ENCODE measurements at places on chromosomes 12 and 14.
A peak's percentile ranks its signal among the peaks of the same experiment; 100 is the strongest.

DNA sequence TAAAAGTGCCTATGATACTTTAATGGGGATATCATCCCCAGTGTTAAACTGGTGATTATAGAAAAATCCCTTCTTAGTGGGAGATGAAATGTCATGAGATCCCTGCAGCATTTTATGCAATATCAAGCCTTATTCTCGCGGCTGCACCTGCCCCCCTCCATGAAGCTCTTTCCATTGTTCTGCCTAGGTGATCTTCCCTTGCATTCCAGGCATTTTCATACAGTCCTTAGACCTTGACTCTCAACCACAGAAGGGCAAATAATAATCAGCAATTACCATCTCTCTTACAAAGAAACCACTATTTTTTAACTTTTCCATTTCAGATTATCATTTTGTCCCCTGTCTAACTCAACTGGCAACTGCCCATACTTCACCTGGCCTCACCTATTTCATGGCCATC is 352.3 kb downstream of the NELL2 start:
- DNase-seq, result no peak

DNA sequence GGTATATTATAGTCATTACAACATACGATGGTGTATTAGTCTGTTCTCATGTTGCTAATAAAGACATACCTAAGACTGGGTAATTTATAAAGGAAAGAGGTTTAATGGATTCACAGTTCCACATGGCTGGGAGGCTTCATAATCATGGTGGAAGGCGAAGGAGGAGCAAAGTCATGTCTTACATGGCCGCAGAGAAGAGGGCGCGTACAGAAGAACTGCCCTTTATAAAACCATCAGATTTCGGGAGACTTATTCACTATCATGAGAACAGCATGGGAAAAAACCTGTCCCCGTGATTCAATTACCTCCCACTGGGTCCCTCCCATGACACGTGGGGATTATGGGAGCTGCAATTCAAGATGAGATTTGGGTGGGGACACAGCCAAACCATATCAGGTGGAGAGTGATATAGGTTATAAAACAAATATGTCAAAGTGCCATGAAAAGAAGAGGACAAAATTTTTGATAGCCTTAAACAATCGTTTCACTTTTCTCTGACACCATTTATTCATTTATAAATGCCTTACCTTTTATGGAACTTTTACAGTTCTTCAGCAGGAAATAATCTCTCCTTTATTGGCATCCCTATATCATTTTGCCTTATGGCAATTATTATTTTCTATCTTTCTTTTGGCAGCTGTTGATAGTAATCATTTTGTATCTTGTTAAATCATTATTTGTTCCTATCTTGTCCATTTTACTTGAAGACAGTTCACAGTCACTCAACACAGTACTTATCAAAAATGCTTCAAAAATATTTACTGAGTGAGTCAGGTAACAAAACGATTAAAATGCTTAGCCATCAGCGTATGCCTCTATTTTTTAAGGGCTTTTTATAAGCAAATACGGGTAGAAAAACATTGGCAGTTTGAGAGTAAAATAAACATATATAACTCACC is 196.0 kb downstream of the RAD51B start:
- no peak for DNase-seq

- no peak for DNase-seq
These were observed 4.8 kb downstream of the LRP1 start for GRCh38 chr12:57133013-57133569.

DNA sequence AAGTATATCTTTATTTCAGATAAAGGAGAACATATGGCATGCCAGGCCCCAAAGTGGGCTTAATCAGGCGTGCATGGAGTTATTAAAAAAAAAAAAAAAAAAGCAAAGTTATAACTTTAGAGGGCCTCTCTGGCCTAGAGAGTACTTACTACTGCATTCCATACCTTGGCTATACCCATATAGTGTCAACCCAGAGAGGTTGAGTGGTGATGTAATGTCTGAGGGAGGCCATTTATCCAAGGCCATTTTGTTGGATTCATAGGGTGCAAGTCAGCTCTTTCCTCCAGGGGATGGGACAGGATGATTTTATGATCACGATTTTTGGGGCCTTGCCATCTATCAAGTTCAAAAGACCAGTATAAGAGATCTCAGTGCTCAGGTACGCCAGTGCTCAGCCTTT is 66.4 kb downstream of the DCAF5 start:
- DNase-seq, result no peak

- no peak for DNase-seq
These were observed 4.2 kb downstream of the OR10G3 start for GRCh38 chr14:21575661-21576060.

- DNase-seq, result no peak
These were observed 75.5 kb upstream of the CISTR start for GRCh38 chr12:53827306-53827705.

GRCh38 chr14:89227496-89227836 is 189.6 kb downstream of the FOXN3 start:
- DNase-seq, result no peak

DNA sequence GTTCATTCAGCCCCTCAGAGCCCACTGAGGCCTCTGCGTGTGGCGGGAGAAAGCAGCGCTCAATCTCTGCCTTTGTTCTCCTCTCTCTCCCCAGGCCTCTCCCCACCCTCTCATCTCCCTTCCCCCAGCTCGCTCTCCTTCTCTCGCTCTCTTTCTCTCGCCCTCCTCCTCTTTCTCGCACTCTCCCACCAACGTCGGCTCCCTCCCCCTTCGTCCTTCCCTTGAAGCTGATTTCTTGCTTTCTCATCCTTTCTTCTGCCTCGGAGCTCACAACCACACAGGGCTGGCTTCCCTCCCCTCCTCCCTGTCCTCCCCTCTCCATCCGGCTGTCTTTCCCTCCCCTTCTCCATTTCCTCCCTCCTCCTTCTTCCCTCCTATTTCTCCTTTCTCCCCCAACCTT is 96.4 kb downstream of the LRRC74A start:
- DNase-seq, result no peak

GRCh38 chr14:95260537-95261361 is 59.0 kb downstream of the CLMN start:
- no peak for DNase-seq

DNA sequence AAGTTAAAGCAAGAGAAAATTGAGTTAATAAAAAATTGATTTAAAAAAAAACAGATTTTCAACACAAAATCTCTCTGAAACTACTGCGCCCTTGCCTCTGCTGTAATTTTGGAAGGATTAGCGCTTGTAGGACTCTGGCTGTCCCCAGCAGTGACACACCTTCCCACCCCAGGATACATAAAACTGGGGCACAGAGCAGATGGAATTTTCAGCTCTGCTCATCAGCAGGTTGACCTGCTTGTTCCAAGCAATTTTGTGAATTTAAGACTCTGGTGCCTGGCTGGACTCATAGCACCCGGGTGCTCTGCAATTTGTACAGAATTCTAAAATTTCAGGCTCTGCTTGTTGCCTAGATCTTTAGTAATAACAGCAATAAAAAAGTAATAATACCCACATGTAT is 257.8 kb upstream of the GARIN6 start:
- no peak for DNase-seq

DNA sequence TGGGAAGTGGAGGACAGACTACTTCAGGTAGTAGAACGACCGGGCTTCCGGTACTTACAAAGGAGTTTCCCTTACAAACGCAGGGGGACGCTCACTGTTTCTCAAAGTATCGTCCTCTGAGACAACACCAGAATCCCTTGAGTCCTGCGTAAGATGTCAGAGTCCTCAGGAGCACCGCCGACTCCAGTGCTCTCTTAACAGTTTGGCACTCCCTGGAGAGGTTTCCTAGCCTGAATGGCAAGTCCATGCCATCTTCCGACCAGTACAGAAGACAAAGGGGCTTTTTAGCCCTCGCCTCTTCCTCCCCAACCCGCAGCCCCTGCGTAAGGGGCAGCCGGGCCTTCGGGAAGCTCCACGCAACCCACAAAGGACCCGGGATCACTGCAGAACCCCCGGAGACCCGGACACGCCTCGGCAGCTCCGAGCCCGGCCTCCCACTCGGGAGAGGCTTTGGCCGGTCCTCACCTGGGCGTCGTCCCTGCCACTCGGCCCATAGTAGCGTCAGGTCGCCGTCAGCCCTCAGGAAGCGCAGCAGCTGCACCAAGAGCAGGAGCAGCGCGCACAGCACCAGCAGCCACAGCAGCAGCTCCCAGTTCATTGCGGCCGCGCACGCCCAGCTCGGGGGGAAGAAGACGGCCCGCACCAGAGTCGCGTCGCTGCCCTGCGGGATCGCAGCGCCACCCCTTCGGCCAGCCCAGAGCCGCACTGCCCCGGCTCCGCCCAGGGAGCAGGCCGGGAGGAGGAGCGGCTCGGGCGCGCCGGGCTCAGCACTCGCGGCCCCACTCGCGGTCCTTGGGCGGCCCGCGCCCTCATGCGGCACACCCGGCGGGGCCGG is at the start of gene DHRS7:
Gene DHRS7, minus strand, starts transcription at position 687 of the 835 bp plus-strand sequence. Its CDS starts 89 bp downstream, at position 598.
- peak; percentile 42 for DNase-seq

GRCh38 chr12:44640427-44641190 is 235.5 kb downstream of the NELL2 start:
- no peak for DNase-seq

GRCh38 chr12:26195641-26196420 is 458 bp downstream of the SSPN start:
- DNase-seq, result no peak

GRCh38 chr14:80954687-80955299 is 628 bp upstream of the TSHR start:
- DNase-seq, result peak; percentile 66

- no peak for DNase-seq
These were observed 26.1 kb upstream of the DIO3 start for GRCh38 chr14:101535232-101535631.

DNA sequence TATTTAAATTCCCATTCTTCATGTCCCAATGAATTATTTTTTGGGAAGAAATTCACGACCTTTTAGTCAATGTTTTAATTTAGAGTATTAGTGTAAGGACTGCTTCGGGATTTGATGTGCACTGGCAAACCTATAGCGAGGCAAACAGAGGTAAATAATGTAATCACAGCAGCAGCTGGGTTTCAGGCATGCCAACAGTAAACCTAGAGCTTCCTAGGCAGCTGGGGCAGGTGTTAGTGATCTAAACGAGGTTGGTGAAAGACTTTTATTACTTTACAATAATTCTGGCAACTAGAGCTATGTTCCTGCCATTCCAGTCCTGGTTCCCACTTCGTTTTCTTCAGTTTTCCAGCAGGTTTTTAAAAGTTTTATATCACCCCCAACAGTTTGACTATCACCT is 1036.4 kb upstream of the FOXG1 start:
- DNase-seq, result no peak

DNA sequence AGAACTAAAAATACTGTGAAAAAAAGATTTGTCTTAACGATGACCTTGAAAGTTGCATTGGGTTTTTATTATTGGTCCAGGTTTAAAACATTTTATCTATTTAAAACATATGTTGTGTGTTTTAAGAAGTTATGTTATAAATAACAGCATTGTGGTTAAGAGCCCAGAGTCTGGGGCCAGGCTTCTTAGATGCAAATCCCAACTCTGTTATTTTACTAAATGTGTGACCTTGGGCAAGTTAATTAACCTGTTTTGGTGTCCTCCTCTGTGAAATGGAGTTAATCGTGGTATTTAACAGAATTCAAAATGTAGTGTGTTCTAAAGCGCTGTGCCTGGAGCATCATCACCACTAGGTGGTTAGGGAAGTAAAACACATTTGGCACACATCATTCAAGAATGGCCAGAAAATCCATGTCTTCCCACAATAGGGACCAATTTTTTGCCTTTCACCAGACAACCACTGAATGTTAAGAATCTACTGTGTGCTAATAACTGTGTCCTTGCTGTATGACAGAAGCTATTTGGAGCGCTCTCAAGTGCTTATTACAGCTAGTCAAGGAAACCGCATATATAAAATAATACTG is 133.3 kb downstream of the MON2 start:
- DNase-seq, result no peak

DNA sequence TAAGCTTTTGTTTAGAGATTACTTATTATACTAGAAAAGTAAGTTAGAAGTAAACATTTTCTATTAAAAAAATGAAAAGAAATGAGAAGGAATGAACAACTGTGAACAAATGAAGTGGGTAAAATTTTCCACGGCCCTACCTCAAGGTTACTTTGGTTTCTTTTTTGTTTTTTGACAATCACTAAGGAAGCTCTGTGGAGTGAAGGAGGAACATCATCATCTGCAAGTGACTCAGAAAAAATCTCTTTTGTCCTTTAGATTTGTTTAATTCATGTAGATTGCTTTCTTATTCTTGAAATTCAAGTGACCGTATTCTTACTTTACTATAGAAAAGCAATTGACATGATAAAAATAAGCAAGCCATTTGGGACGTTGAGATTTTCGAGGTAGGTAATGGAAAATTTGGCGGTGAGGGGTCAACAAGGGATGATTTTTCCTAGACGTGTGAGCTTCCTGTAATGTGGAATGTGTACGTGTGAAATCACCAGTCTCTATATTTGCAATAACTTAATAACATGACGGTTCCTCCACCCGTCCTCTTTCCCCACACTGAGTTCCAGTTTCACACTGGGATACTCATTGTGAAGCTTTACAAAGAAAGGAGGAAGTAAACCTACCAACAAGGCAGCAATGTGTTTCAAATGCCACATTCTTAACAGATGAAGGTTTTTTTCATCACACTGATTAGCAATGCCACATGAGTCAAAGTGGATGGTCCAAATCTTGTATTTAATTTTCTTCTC is 62.3 kb upstream of the EGLN3 start:
- DNase-seq, result no peak

DNA sequence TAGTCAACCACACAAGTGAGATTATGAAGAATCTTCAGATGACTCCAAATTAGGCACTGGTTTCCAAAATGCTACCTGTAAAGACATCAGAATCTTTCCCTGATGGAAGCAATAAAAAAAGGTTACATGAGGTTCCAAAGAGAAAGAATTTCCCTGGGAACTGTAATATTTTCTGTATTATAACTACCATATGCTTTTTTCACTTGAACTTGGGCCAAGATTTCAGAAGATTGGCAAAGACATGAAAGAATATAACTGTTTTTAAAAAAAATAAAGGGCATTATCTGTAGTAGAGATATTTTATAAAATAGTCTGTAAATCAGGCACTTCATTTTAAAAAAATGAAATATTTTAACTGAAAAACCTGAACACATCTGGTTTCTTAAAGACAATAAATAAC is 12.9 kb downstream of the HECTD1 start:
- DNase-seq, result no peak

- DNase-seq, result no peak
These were observed 391.2 kb downstream of the RAD51B start for GRCh38 chr14:68210729-68211299.

Data from activated T-cell treated with anti-CD3 and anti-CD28 coated beads for 1 hour (primary cell).